ENCODE measurements at places on chromosomes 5 and 9.

DNA sequence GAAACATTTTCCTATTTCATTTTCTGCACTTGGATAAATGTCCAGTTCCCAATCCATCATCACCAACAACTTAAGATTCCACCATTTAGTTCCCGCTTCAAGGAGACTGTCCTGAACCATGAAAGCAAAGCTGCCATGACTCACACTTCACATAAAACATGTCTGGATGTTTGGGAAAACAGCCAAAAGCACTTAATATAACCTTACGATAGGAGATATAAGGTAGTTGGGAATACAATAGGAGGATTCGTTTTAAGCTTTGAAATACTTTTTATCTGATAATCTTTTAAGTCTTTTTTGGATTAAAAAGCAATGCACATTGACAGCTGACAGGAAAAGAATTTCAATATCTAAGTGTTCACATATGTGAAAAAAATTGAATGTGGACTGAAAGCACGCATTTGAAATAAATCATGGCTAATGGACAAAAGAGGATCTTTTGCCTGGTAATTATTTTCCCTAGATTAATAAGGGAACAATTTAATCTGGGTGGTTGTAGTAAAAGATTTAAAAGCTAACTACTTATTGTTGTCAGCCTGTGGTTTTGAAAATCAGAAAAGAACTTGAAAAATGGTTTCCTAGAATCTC lies 17.3 kb upstream of the TGFBI start:
- no peak for DNase-seq

DNA sequence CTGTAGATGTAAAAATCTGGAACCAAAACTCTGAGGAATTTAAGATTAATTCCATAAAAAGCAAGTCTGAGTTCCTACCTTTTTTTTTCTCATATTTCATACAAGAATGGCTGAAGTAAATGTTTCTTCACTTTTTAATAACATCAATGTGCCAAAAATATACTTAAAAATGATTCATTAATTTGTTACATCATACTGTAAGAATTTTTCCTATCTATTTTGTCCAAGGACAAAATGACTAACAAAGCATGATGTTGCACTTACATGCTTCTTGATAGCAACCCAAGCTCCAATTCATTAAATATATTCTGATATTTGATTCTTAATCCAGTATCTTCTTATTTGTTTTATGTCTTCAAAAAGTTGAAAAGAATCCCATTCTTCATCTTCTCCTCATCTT lies 988.3 kb downstream of the TLE1 start:
- no peak for DNase-seq

GRCh38 chr5:145793574-145793973 lies 41.6 kb downstream of the PRELID2 start:
- no peak for DNase-seq

DNA sequence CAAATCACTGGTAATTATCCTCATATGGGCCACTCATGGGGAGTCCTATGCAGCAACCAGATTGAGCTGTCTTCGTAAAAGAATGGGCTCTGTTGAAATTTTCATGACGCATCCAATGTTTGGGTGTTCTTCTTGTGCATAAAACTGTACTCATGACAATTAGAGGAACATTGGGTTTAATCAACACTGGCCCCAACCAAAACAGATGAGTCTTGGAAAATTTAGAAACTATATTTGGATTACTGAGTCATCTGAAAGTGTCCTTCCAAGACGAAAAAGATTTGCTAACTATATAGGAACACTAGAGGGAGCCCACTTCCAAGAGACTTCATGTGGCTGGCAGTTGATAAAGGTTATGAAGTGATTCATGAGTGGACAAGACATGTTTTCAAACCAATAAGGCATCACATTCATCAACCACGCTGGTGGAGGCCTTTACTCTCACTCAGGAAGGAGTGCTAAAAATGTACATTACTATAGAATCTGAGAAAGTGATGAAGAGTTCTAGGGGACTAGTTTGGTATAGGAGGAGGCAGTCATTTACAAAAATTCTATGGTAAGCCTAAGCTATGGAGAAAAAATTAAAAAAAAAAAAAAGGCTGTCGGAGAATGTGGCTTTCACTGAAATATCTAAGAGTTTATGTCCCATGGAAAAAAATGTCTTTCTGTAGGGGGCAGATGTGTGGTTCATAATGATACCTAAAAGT lies 313.5 kb downstream of the PRDM9 start:
- no peak for DNase-seq

GRCh38 chr5:873328-873727 lies 19.3 kb downstream of the BRD9 start:
- DNase-seq: no peak

DNA sequence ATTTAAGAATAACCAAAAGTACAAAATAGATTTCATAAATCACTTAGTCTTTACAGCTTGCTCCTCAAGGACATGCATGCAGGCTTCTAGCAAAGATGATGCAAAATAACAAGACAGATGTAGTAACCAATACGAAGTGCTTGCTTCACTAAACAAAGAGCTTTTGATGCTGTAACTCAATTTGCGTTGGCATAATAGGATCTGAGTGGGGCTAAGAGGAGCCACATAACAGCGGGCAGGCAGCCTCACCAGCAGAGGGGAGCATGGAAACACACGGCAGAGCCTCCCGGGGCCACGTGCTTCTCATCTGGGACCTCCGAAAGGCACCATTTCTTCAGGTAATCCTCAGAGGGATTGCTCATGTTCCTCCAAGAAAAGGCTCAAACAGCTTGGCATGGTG lies 139.7 kb downstream of the C5orf15 start:
- no peak for DNase-seq

DNA sequence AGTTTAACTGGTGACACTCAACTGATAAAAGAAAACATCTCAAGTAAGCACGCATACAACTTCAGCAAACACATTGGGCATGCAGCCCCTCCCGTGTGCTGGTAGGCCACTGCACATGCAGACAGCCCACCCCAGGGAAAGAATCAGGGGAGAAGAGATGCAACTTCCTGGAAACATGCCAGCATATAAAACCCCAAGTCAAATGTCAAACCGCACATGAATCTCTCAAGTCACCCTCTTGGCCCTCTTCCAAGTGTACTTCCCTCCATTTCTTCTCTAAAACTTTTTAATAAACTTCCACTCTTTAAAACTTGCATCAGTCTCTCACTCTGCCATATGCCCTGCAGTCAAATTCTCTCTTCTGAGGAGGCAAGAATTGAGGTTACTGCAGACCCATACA lies 732.7 kb downstream of the SEMA5A start:
- DNase-seq: no peak

GRCh38 chr5:87541033-87541432 lies 128.3 kb upstream of the CCNH start:
- DNase-seq: no peak

DNA sequence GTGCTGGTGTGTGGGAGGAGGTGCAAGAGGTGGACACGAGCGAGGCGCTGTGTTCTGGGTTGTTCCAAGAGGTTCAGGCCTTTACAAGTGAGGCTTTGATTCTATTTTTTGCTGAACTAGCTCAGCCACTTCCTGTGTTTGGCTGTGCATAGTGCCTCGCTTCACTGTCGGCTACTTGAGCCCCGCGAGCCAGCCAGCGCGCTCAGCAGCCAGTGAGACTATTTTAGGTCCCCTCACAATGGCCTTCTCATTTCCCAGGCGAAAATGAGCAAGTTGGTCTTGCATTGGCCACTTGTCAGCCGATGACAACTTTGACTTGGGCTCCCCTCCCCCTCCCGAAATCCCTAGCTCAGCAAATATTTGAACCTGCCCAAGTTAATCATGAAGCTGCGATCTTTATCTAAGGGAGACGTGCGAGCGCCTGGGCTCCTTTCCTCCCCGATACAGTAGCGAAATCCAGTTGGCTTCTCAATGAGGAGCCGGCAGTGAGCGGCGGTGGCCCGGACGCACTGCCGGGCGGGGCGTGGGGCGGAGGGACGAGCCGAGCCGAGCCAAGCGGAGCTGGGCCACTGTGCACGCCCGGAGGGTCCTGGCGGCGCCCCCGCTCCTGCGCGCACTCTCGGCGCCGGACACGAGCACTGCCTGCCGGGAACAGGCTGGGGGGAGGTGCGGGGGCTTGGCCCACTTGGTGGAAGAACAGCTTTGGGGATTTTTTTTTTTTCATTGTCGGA lies 72.6 kb downstream of the PIK3R1 start:
- peak; percentile 48 for DNase-seq

GRCh38 chr5:66779528-66779927 lies 183.3 kb downstream of the MAST4 start:
- DNase-seq: no peak

- no peak for DNase-seq
Measured at GRCh38 chr9:8391132-8391531, 591.6 kb upstream of the DMAC1 start.

GRCh38 chr5:53956196-53956595 lies 354.2 kb downstream of the ARL15 start:
- DNase-seq: no peak

GRCh38 chr9:105171076-105171475 lies 73.4 kb upstream of the SLC44A1 start:
- no peak for DNase-seq

DNA sequence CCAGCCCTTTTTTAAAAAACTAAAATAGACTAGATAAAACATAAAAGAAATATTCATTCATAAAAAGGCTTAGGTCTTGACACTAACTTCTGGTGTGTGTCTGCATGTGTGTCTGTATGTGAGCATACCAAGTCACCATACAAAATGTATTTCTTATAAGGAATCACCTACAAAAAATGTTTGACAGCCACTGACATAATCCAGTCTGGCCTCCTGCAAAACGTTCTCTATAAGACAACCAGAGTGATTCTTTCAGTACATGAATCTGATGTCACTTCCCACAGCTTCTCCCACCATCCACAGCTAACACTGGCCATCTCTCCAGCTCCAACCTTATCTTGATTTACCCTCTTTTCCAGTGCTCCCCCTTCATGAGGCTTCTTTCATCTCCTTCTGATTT lies 192.3 kb downstream of the TLE1 start:
- DNase-seq: no peak

DNA sequence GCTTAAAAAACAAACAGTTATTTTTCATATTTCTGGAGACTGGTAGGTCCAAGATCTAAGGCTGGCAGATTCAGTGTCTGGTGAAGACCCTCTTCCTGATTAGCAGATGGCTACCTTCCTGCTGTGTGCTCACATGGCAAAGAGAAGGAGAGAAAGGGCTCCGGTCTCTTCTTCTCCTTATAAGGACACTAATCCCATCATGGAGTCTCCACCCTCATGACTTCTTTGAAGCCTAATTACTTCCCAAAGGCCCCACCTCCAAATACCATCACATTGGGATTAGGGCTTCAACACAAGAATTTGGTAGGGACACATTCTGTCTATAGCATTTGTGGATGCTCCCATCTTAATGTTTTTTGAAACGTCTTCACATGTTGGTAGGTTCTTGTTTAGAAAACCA lies 391.1 kb downstream of the TMEM161B start:
- DNase-seq: no peak

DNA sequence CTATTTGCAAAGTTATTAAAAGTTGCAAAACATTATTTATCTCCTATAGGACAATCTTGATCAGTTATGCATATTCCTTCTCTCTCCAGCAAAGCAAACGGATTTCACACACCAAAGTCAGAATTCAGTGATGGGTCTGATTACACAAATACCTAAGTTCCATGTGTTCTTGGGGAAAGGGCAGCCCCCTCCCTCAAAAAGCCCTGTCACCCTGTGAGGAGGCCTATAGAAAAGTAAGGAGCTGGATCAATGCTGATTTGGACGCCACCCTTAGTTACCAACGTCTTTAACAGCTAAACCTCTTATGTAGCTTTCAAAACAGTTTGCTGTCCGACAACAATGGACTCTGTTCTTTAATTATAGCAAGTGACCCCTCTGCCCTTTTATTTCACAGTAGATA lies 6.4 kb downstream of the ZNF608 start:
- DNase-seq: no peak

- no peak for DNase-seq
Measured at GRCh38 chr9:109190151-109190550, 23.1 kb upstream of the FRRS1L start.

DNA sequence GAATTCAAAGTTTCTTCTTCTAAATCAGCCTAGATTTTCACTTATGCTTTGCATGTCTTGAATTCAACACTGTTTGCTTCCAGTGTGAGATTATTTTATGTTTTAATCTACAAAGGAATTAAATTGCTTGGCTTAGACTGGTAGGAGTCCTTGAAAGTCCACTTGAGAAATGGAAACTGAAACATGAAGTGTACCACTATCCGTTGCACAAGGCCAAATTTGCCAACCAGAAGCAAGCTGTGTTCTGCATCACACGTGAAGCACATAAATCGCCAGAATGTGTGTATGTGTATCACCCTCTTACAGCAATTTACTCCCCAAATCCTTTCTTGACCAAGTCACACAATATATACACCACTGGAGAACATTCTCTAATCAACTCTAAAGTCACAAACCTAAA lies 10.3 kb downstream of the SEMA6A start:
- DNase-seq: no peak

GRCh38 chr5:172207511-172207910 lies 13.5 kb downstream of the EFCAB9 start:
- DNase-seq: no peak

GRCh38 chr5:179805529-179806249 lies 977 bp downstream of the MGAT4B start:
- DNase-seq: peak; percentile 37

- DNase-seq: peak; percentile 49
Measured at GRCh38 chr5:40480392-40480791, 199.3 kb upstream of the PTGER4 start.

DNA sequence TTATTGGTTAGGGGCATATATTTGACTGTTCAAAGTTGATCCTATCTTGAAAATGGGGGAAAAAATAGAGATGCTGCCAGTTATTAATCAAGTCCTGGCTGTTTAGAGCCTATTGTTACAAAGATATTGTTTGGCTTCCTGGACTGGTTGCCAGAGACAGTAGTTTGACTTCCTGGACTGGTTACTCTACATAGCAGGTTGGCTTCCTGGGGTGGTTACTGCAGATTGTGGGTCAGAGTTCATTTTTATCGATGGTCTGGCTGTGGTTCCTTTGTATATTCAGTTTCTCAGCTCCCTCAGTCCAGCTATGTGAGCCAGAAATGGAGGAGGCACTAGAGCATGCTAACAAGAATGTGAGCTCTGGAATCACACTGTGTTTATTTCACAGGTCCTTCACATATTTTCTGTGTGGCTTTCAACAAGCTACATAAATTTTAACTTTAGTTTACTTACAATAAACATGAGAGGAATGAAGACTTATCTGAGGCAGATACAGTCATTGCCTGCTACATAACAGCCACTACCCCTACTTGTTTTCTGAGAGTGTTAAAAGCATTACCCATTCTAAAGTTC lies 137.6 kb downstream of the TRPM3 start:
- no peak for DNase-seq

GRCh38 chr9:130027533-130028365 lies 15.2 kb downstream of the FNBP1 start:
- no peak for DNase-seq

- DNase-seq: no peak
Measured at GRCh38 chr5:130874861-130875417, 290.1 kb downstream of the HINT1 start.

- no peak for DNase-seq
Measured at GRCh38 chr5:41196197-41196596, 17.1 kb downstream of the C6 start.

- DNase-seq: no peak
Measured at GRCh38 chr5:91263898-91264297, 119.2 kb downstream of the ARRDC3 start.

- peak; percentile 66 for DNase-seq
Measured at GRCh38 chr9:123225374-123225813, 43.0 kb downstream of the STRBP start.

All from activated naive CD4-positive, alpha-beta T cell treated with Interleukin-2 at 50 U/mL for 16 hours (primary cell).